ENCODE measurements at places on chromosomes 11 and 22. TPM values are rescaled to one million over a fixed set of nuclear protein-coding genes. Genes with fewer than 3 reads are reported as not detected.

The PAMR1 gene
- total RNA-seq, result 1.4 TPM

The CATSPER1 gene
- total RNA-seq, result 0.26 TPM

The OR4C13 gene
- not detected for total RNA-seq

The DBX1 gene
- not detected for total RNA-seq

The YPEL4 gene
- 0.11 TPM for total RNA-seq

The KCTD14 gene
- total RNA-seq, result 0.11 TPM

The SLC22A9 gene
- not detected for total RNA-seq

The BIK gene
- 1.6 TPM for total RNA-seq

The LRRC74B gene
- not detected for total RNA-seq

The POU2AF2 gene
- total RNA-seq, result not detected

The SEPTIN3 gene
- total RNA-seq, result 0.09 TPM

The CAPRIN1 gene
- total RNA-seq, result 136 TPM

The OR51I1 gene
- not detected for total RNA-seq

Data from dermis lymphatic vessel endothelial cell (primary cell).